ENCODE measurements at places on chromosomes 12 and 14.

DNA sequence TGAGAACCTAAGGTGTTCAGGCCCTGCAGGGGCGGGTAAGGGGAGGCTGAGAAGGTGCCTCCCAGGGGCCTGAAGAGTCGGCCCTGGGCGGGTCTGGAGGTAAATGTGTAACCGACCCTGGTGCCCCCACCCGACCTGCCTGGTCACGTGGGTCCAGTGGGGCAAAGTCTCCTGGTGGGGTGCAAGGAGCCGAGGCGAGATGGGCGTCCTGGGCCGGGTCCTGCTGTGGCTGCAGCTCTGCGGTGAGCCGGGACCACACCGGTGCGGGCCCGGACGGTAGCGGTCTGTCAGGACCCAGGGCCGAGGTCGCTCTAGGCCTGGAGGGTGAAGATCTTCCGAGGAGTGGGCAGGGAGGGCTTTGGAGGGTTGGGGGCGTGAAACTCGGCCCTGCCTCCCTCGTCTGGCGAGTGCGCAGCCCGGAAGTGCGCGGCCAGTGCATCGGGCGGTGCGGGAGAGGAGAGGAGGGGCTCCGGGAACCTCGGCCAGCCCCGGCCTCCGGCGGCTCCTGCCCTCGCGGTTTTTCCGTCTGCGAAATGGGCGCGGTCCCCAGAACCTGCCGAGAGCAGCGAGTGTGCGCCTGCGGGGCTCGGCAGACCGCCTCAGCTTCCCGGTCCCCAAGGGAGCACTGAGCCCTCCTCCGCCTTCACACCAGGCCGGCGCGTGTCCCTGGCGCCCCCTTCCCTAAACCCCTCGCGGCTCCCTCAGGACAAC lies at the start of gene AMN:
AMN (plus strand) TSS at position 174 of the 711 bp plus-strand sequence; CDS start at position 200, 26 bp downstream.
- no peak for DNase-seq

DNA sequence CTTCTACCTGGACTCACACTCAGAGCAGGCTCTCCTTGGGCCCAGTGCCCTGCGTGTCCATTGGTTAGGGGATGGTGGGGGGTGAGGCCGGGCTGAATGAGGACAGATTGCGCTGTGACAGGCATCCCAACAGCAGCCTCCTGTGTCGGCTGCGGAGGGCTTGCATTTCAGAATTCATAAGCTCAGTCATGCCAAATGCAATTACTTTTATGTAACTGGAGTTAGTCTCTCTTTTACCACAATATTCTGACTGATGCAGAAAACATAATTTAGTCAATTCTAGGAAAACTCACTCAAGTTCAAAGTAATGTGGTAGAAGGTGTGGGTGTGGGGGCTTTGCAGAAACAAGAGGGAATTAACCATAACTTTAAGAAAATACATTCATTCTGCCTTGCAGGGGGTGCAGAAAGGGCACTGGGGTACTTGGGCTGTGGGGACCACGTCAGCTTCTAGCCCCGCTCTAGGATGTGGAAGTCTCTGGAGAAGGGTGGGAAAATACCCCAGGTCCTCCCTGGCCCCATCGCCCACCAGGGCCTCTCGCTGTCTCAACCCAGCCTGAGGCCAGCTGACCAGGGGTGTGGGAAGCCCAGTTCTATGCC lies 257.7 kb downstream of the ADGRD1 start:
- DNase-seq: no peak

DNA sequence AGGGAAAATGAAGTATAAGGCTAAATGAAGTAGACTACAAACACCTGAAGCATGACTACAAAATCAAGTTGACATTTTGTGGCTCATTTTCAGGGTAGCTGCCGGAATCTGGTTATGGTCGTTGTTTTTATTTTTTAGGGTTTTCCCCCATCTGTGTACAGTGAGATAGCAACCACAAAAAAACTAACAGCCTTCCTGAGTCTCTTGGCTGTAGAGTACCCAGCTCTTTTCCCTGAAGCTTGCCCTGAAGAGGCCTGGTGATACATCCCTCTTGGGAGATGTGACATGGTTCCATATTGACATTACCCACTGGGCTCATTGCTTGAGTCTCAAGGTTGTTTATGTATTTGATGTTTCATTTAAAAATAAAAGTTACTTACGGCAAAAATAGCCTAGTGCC lies 424.0 kb downstream of the ZFP36L1 start:
- DNase-seq: no peak

DNA sequence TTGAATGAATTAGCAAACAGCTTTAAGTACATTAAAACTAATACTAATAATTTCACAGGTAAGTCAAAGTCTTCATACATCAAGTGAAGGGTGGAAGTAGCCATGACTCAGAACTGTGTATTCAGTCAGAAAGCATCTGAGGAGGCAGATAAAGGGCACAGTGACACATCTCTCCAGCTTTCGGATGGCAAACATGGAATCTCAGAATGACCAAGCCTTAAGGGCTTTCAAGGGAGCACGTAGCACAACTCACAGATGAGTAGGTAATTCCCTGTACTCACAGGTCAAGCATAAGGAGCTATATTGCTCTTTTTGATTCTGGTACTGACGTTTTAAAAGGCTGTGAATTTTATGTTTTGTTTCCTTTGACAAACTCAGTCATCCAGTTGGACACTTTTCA lies 56.0 kb downstream of the MDGA2 start:
- no peak for DNase-seq

DNA sequence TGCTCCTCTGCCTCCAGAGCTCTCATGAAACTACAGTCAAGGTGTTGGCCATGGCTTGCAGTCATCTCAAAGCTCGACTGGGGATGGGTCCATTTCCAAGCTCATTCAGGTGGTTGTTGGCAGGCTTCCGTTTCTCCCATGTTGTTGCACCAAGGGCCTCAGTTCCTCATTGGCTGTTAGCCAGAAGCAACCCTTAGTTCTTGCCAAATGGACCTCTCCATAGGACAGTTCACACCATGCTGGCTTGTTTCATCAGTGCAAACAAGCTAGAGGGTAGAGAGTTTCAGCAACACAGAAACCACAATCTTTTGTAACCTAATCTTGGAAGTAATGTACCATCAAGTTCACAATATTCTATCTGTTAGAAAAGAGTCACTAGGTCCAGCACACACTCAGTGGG lies 22.7 kb upstream of the PPM1A start:
- DNase-seq: no peak

- DNase-seq: no peak
Measured at GRCh38 chr14:91806716-91807115, 60.6 kb downstream of the TC2N start.

DNA sequence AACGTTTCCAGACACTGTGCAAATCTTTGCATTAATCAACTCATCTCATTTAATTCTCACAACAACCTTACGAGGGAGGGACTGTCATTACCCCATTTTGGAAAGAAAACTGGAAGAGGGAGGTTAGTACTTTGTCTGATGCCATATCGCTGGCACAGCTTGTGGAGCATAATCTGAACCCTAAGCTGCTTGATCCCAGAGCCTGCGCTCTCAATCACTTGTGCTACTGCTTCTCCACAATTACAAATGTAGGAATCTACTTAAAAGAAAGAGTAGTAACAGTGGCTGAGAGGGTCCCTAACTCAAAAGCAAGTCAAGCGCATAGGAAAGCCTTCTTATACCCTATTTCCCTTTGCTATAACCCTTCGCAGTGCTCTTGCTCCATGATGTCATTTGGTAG lies 3.2 kb downstream of the EFS start:
- DNase-seq: no peak

DNA sequence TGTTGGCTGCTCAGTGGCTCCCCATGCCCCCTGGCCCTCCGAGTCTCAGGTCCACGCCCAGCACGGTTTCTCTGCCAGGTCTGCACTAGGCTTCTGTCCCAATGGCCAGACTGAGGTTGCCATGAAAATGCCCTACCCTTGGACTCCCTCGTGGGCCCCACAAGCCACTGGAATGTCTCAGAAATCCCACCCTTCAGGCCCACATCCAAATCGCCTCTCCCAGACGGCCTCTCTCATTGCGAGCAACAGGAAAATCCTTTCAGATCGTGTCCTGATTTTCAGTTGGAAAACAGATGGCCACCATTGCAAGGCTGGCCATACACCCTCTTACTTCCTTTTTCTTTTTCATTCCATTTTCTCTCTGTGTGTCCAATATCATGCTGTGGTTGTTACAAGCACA lies 77.3 kb downstream of the IRF2BPL start:
- no peak for DNase-seq

- no peak for DNase-seq
Measured at GRCh38 chr14:69214393-69214792, 23.1 kb downstream of the EXD2 start.

DNA sequence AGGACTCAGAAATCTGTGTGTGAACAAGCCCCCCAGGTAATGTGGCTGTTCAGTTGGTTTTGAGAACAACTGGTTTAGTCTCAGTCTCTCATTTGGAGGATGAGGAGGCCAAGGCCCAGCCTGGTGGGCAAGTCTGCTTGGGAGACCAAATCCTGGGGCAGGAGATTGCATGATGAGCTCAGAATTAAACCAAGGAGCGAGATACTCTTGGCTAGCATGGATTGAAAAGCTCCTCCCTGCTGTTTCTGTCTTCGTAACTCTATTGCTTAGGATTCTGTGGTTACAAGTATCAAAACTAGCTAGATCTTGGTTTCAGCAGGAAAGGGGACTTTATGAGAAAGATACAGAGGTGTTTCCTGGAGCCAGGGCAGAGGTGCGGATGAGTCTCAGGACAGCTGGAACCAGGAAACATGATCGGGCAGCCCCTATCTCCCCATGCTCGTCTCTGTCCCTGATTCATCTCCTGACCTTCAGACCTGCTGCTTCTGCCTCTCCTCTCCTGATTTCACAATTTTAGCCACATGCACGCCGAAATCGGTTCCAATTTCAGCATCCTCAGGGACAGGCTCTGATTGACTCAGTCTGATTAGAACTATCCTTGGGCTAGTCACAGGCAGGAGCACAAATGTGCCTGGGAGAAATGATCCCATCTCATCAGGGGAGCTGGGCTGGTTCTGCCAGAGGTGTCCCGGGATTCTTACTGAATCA lies 40.2 kb upstream of the RIN3 start:
- no peak for DNase-seq

GRCh38 chr14:69696633-69697557 lies 70.0 kb upstream of the SRSF5 start:
- DNase-seq: no peak

GRCh38 chr14:70525691-70526090 lies 9.1 kb downstream of the ADAM20 start:
- DNase-seq: no peak

DNA sequence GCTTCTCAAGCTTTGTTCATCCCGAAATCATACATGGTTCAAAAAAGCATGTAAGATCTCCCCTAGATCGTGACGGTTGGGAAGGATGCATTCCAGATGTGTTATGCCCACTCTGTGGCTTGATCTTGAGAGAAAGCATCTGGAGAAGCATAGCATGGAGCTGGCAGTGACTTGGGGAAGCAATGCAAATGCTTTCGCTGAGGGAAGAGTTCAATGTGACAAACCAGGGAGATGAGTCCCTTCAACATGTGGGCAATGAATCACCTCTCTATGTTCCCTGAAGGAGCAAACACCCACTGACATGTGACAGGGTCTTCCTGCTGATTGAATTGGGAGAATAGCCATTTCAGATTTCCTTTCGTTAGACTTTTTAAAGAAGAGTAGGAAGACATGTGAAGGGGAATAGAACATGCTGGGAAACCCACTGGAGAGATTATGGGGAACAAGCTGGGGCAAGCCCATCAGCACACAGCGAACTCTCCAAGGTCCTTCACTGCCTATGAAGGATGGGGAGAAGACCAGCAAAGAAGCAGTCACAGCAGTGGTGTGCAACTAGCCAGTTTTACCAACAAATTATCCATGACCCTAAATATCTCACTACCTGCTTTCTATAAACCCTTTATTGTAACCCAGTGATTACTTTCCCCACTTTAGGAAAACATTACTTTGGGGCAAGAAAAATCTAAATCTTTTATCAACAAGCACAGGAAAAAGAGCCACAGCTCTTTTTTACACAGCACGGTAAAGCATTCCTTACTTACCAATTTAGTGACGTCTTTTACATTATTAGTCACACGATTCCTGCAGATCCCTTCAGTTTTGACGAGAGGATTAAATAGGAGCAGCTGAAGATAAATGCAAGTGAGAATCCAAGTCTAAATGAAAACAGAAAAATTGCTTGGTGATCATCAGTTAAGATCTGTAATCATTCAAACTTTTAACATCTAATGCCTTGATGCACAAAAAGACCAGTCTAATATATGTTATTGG lies 35.0 kb downstream of the KITLG start:
- DNase-seq: no peak

- DNase-seq: no peak
Measured at GRCh38 chr12:103580026-103580425, 7.0 kb upstream of the STAB2 start.

DNA sequence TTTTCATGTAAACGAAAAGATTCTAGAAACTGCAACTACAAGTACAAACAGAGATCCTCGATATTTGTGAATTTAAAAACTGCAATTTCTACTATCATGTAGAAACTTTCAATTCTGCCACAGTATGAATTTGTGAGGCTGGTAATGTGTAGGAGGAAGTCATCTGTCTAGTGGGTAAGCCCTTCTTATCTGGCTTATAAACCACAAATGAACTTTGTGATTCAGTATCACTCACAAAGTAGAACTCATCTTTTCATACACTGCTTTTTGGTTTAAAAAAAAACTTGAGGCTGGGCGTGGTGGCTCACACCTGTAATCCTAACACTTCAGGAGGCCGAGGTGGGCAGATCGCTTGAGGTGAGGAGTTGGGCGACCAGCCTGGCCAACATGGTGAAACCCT lies 20.7 kb downstream of the GTF2A1 start:
- DNase-seq: no peak

- DNase-seq: peak; percentile 11
Measured at GRCh38 chr12:104057771-104058197, 6.5 kb upstream of the HCFC2 start.

DNA sequence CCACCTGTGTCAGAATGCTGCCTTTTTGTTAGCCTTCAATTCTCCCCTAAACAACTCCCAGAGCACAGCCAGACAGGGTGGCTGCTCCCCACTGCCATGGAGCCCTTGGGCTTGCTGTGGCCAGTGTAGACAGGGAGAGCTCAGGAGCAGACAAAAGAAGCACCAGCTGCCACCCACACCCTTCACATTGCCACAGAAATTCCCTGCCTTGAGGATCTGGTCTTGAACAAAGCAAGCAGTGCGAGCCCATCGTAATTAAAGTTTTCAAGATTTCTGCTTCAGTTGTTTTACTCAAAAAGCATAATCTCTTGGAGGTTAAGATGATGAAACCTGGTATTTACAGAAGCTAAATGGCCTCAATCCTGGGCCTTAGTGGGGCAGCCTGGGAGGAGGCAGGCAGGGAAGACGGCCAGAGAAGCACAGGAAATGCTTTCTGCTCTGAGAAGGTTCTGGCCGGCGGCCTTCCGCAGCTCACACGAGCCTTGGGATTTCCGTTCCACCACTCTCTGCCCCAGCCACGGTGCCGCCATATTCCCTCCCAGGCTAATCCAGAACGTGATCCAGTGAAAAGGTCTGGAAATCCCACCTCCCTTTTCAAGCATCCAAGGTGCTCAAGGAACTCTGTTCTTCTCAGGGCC lies 535.2 kb downstream of the BCL11B start:
- no peak for DNase-seq

- no peak for DNase-seq
Measured at GRCh38 chr14:89723930-89724627, 230.5 kb downstream of the EFCAB11 start.

All from thymus (tissue), 14 donors.